ENCODE measurements at places on chromosomes 2 and 18. TPM values are rescaled to one million over a fixed set of nuclear protein-coding genes. Genes with fewer than 3 reads are reported as not detected.

CNDP1 gene
- total RNA-seq, result not detected

DLX2 gene
- total RNA-seq, result 0.09 TPM

CYTIP gene
- 0.16 TPM for total RNA-seq

DCDC2C gene
- total RNA-seq, result not detected

FZD7 gene
- total RNA-seq, result 71.2 TPM

CRYBA2 gene
- not detected for total RNA-seq

EVA1A gene
- 5.8 TPM for total RNA-seq

PIEZO2 gene
- 1.3 TPM for total RNA-seq

GRB14 gene
- total RNA-seq, result 0.17 TPM

IL37 gene
- not detected for total RNA-seq

DOCK10 gene
- 29.5 TPM for total RNA-seq

MOCOS gene
- total RNA-seq, result 2.2 TPM

GAREM2 gene
- 0.47 TPM for total RNA-seq

THAP4 gene
- total RNA-seq, result 41.0 TPM

FEV gene
- total RNA-seq, result not detected

SERPINB5 gene
- 0.34 TPM for total RNA-seq

LMAN2L gene
- total RNA-seq, result 27.7 TPM

DNPEP gene
- 78.2 TPM for total RNA-seq

PMAIP1 gene
- total RNA-seq, result 2.4 TPM

POTEE gene
- total RNA-seq, result not detected

GKN1 gene
- not detected for total RNA-seq

KCNS3 gene
- total RNA-seq, result under 0.01 TPM

METTL8 gene
- 7.7 TPM for total RNA-seq

C1QL2 gene
- total RNA-seq, result not detected

HOXD9 gene
- not detected for total RNA-seq

GCG gene
- total RNA-seq, result not detected

NT5DC4 gene
- not detected for total RNA-seq

ANKRD62 gene
- total RNA-seq, result not detected

SPEG gene
- total RNA-seq, result 7.8 TPM

GALNT1 gene
- total RNA-seq, result 32.9 TPM

COL5A2 gene
- 203 TPM for total RNA-seq

OR6B3 gene
- not detected for total RNA-seq

IL36G gene
- not detected for total RNA-seq

CHRND gene
- not detected for total RNA-seq

GTF2A1L gene
- total RNA-seq, result 0.69 TPM

EFEMP1 gene
- 520 TPM for total RNA-seq

TTLL4 gene
- total RNA-seq, result 4.1 TPM

ZNF2 gene
- 10.2 TPM for total RNA-seq
